ENCODE measurements at places on chromosomes 16 and 17. TPM values are rescaled to one million over a fixed set of nuclear protein-coding genes. Genes with fewer than 3 reads are reported as not detected.

BCO1 gene
- 0.29 TPM for total RNA-seq

RASD1 gene
- 140 TPM for total RNA-seq

HOXB13 gene
- 0.16 TPM for total RNA-seq

KCNJ2 gene
- total RNA-seq, result 6.6 TPM

- no peaks in the 10 kb centered on the region for H3K4me1 ChIP-seq
- H3K36me3 ChIP-seq, result no peaks in the 10 kb centered on the region
- DNase-seq, result no peak
- no peak overlapping the region for H3K27ac ChIP-seq
- no peak overlapping the region for H3K4me3 ChIP-seq
Measured at GRCh38 chr16:86663685-86664521, 85.6 kb downstream of the FOXL1 start.

- no peaks in the 10 kb centered on the region for H3K4me1 ChIP-seq
- no peak for DNase-seq
- H3K36me3 ChIP-seq, result no peaks in the 10 kb centered on the region
- no peaks in the 10 kb centered on the region for H3K27me3 ChIP-seq
- no peak overlapping the region for H3K4me3 ChIP-seq
- H3K27ac ChIP-seq, result no peak overlapping the region
Measured at GRCh38 chr16:77974883-77975282, 47.5 kb upstream of the CLEC3A start.

GRCh38 chr16:2005646-2006045, 4.0 kb downstream of the ZNF598 start:
- no peak for DNase-seq
- H3K27ac ChIP-seq, result no peak overlapping the region
- peaks cover 12% of the 10 kb centered on the region for H3K36me3 ChIP-seq
- H3K27me3 ChIP-seq, result no peaks in the 10 kb centered on the region

DNA sequence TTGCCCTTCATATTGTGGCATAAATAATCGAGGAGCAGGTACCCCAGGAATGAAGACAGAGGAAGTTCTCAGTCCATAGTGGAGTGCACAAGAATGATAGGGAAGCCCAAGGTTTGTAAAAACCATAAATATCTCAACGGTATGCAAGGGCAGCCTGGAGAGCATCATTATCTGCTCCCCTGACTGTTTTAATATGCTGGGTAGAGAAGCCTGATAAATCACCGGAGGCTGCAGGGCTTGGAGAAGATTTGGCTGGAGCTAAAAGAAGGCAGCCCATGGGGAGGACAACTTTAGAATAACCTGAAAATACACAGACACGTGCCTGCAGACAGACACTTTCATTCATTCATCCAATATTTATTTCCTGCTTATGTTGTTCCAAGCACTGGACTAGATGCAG, 205.2 kb upstream of the RPL38 start:
- no peaks in the 10 kb centered on the region for H3K36me3 ChIP-seq
- H3K4me1 ChIP-seq, result no peaks in the 10 kb centered on the region
- H3K27me3 ChIP-seq, result no peaks in the 10 kb centered on the region
- DNase-seq, result no peak

- no peaks in the 10 kb centered on the region for H3K27me3 ChIP-seq
- DNase-seq, result no peak
- peaks cover 5% of the 10 kb centered on the region for H3K4me1 ChIP-seq
Measured at GRCh38 chr17:40179923-40180659, 2.8 kb downstream of the RAPGEFL1 start.

- H3K4me3 ChIP-seq, result no peak overlapping the region
- DNase-seq, result peak; percentile 9
- no peak overlapping the region for H3K27ac ChIP-seq
- H3K4me1 ChIP-seq, result no peaks in the 10 kb centered on the region
- H3K27me3 ChIP-seq, result no peaks in the 10 kb centered on the region
Measured at GRCh38 chr17:83175822-83176622, 96.6 kb downstream of the METRNL start.

GRCh38 chr16:60510941-60511340, 1525.3 kb downstream of the CDH8 start:
- H3K36me3 ChIP-seq, result no peaks in the 10 kb centered on the region
- no peak for DNase-seq
- H3K27me3 ChIP-seq, result no peaks in the 10 kb centered on the region
- no peaks in the 10 kb centered on the region for H3K4me1 ChIP-seq
- H3K4me3 ChIP-seq, result no peak overlapping the region
- no peak overlapping the region for H3K27ac ChIP-seq

GRCh38 chr17:4949321-4950074, 1.2 kb upstream of the PFN1 start:
- H3K27me3 ChIP-seq, result no peaks in the 10 kb centered on the region
- H3K4me1 ChIP-seq, result peaks cover 8% of the 10 kb centered on the region
- H3K27ac ChIP-seq, result peak overlapping the region; percentile 99
- no peaks in the 10 kb centered on the region for H3K36me3 ChIP-seq

- H3K4me1 ChIP-seq, result no peaks in the 10 kb centered on the region
- no peak for DNase-seq
- H3K36me3 ChIP-seq, result no peaks in the 10 kb centered on the region
- H3K27me3 ChIP-seq, result no peaks in the 10 kb centered on the region
- H3K27ac ChIP-seq, result no peak overlapping the region
- H3K4me3 ChIP-seq, result no peak overlapping the region
Measured at GRCh38 chr17:67018471-67019434, 25.6 kb upstream of the CACNG1 start.

DNA sequence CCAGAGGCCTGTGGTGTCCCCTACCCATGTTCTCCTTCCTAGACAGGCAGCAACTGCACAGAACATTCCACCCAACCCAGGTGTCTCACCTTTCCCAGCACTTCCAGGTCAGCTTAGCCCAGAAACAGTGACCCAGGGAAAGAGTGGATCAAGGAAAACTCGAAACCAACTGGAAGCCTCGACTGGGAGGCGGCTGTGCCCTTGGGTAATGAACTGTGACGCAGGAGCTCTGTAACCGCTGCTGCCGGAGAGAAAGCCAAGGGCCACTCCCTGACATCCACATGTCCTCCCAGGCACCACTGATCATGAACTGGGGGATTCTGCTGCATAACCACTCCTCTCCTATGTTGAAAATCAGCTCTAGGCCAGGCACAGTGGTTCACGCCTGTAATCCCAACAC, 34.4 kb downstream of the WDR59 start:
- H3K4me1 ChIP-seq, result no peaks in the 10 kb centered on the region
- no peaks in the 10 kb centered on the region for H3K36me3 ChIP-seq
- no peak for DNase-seq
- no peak overlapping the region for H3K27ac ChIP-seq
- no peaks in the 10 kb centered on the region for H3K27me3 ChIP-seq

DNA sequence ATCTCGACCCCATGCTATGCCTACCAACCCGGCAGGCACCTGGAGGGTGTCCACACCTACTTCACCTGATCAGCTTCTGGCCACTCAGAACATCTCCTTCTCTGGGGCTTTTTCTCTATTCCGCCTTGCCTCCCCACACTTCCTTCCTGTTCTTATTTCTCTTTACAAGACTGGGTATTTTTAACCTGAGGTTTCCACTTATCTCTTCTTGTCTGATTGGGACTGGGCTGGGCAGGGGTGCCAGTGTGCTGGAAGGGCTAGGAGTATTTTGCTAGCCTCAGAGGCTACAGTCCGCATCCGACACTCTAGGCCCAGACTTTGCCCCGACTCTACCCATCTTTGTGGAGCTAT, 26.2 kb upstream of the ZNF652 start:
- no peak overlapping the region for H3K4me3 ChIP-seq
- no peak for DNase-seq
- H3K27ac ChIP-seq, result peak overlapping the region; percentile 43

GRCh38 chr17:34645594-34645993, 66.2 kb downstream of the TMEM132E start:
- H3K36me3 ChIP-seq, result no peaks in the 10 kb centered on the region
- no peak overlapping the region for H3K4me3 ChIP-seq
- no peak overlapping the region for H3K27ac ChIP-seq
- no peak for DNase-seq
- H3K4me1 ChIP-seq, result no peaks in the 10 kb centered on the region

DNA sequence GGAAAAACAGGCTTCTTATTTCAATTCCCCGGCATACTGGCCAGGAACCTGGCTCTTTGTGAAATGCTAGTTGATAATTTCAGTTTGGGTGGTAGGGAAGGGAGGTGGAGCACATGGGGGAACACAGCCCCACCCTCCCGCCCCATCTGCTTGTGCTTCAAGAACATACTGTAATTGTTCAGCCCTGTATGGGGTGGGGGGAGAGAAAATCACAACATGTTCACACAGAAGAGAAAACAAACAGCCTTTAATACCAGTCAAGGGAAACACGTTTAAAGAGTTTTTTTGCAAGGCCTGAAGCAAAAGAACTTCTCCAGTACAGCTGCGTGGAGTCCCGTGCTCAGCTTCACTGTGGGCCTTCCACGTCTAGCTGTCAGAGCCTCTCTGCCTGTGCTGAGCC, 59.7 kb downstream of the SHISA6 start:
- H3K4me3 ChIP-seq, result no peak overlapping the region
- H3K27ac ChIP-seq, result no peak overlapping the region
- DNase-seq, result no peak

- no peak overlapping the region for H3K27ac ChIP-seq
- DNase-seq, result no peak
Measured at GRCh38 chr17:3808701-3809100, 7.7 kb upstream of the ITGAE start.

- H3K27me3 ChIP-seq, result no peaks in the 10 kb centered on the region
- H3K27ac ChIP-seq, result no peak overlapping the region
- DNase-seq, result no peak
Measured at GRCh38 chr17:39555368-39555767, 52.4 kb downstream of the NEUROD2 start.

GRCh38 chr16:88872650-88873331, 6.3 kb upstream of the PABPN1L start:
- no peaks in the 10 kb centered on the region for H3K36me3 ChIP-seq
- no peak overlapping the region for H3K27ac ChIP-seq
- no peak for DNase-seq
- H3K4me1 ChIP-seq, result no peaks in the 10 kb centered on the region
- H3K27me3 ChIP-seq, result no peaks in the 10 kb centered on the region
- H3K4me3 ChIP-seq, result no peak overlapping the region

Measured in breast epithelium (tissue), 4 donors.